Thoracic aorta (tissue), 2 donors: ENCODE measurements at places on chromosomes 4 and X. TPM values are rescaled to one million over a fixed set of nuclear protein-coding genes. Genes with fewer than 3 reads are reported as not detected.

- no peaks in the 10 kb centered on the region for H3K36me3 ChIP-seq
- H3K27ac ChIP-seq = no peak overlapping the region
- no peak for DNase-seq
- no peaks in the 10 kb centered on the region for H3K27me3 ChIP-seq
Observed at GRCh38 chr4:187227907-187228704, 504.4 kb upstream of the FAT1 start.

- no peak for DNase-seq
- H3K4me1 ChIP-seq = no peaks in the 10 kb centered on the region
- no peak overlapping the region for H3K27ac ChIP-seq
- H3K27me3 ChIP-seq = no peaks in the 10 kb centered on the region
Observed at GRCh38 chr4:165288226-165288625, 39.2 kb upstream of the MSMO1 start.

GRCh38 chr4:142191901-142192300, 555.5 kb downstream of the IL15 start:
- peaks cover 21% of the 10 kb centered on the region for H3K4me1 ChIP-seq
- no peak for DNase-seq
- no peaks in the 10 kb centered on the region for H3K27me3 ChIP-seq
- H3K4me3 ChIP-seq = no peak overlapping the region

DNA sequence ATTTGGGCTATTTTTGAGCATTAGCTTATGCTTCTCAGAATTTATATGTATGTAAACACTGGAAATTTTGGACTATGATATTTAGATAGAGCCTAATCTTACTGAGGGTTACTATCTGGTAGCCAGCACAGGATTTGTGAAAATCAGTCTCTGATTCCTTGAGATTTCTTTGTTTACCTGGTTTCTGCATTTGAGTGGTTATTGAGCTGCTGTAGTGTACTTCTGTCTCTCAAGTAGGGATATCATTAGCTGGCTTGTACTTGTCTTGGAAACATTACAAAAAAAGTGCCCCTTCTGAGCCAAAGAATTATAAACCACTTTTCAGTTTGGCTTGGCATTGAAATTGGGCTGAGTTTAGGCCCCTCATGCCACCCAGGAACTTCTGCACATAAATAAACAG, 49.7 kb downstream of the TLL1 start:
- no peaks in the 10 kb centered on the region for H3K36me3 ChIP-seq
- no peaks in the 10 kb centered on the region for H3K27me3 ChIP-seq
- no peak for DNase-seq
- H3K27ac ChIP-seq = no peak overlapping the region

GRCh38 chrX:5051831-5052491, 1176.7 kb downstream of the NLGN4X start:
- H3K4me1 ChIP-seq = peaks cover 5% of the 10 kb centered on the region
- H3K27me3 ChIP-seq = no peaks in the 10 kb centered on the region
- H3K4me3 ChIP-seq = peak overlapping the region; percentile 46

- no peak overlapping the region for H3K27ac ChIP-seq
- no peaks in the 10 kb centered on the region for H3K27me3 ChIP-seq
- H3K4me1 ChIP-seq = no peaks in the 10 kb centered on the region
- no peak for DNase-seq
Observed at GRCh38 chr4:157280673-157281072, 60.1 kb downstream of the GRIA2 start.

DNA sequence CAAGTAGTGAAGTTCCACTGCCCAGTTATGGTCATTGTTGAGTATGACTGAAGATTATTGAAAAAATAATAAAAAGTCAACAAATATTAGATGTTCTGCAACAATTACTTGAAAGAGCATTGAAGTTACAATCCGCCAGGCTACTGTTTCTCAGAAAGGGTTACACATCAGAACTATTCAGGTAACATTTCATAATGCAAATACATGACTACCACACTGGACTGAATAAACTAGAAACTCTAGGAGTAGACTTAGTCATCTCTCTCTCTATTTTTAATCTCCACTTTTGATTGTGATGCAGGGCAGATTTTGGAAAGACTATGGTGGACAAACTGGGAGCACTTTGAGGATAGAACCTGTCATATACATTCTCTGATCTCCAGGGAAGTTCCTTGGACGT, 748.2 kb upstream of the ATOH1 start:
- no peaks in the 10 kb centered on the region for H3K36me3 ChIP-seq
- H3K27ac ChIP-seq = no peak overlapping the region
- no peaks in the 10 kb centered on the region for H3K4me1 ChIP-seq
- no peaks in the 10 kb centered on the region for H3K27me3 ChIP-seq
- no peak for DNase-seq
- H3K4me3 ChIP-seq = no peak overlapping the region

DNA sequence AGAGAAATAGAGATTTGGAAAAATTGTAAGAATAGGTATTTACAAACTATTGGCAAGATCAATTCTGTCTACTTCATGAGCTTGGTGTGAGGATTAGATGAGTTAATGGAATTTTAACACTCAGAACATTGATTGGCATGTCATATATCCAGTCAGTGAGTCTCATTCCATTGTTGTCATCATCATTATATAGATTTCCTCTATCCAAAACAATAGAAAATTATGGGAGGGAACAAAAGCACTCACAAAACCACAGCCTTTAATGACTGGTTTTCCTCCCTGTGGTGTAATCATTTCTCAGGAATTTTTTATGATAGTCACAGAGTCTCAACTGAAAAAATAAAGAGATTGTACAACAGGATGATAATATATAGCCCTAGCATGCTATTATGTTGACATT, 21.1 kb downstream of the KLHL5 start:
- H3K4me1 ChIP-seq = no peaks in the 10 kb centered on the region
- DNase-seq = no peak
- H3K36me3 ChIP-seq = no peaks in the 10 kb centered on the region
- H3K27ac ChIP-seq = no peak overlapping the region

DNA sequence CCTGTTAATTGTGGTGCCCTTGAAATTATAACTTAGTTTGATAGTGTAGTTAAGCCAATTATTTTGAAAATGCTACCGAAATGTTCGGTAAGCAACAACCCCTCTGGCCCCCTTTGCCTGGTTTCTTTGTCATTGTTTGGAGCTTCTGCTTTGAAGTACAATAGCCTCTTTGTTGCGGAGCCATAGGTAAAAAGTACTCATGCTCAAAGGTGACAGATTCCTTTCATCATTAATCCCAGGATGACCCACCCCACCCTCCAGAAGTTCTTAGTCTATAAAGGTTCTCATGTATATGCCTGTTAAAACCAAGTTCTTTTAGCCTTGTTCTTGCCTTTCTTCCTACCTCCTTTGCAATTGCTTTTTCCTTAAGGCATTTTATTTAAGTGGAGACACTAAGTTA, 42.4 kb upstream of the SMARCAD1 start:
- no peak overlapping the region for H3K27ac ChIP-seq
- H3K36me3 ChIP-seq = no peaks in the 10 kb centered on the region
- no peak overlapping the region for H3K4me3 ChIP-seq
- no peak for DNase-seq

DNA sequence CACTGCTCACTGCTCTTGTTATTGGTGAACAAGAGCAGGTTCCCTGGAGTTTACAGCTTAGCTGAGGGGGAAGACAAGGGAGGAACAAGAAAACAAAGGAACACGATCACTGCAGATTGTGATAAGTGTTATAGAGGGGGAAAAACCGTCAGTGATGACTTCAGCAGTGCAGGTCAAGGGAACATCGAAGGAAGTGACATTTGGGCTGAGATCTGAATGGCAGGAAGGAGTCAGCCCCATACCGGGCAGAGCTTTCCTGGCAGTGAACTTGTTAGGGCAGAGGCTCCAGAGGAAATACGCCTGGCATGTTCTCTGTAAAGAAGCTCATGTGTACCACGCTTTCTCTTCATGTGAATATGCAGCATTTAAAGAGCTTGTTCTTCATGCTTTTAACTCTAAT, 78.1 kb downstream of the LDB2 start:
- no peaks in the 10 kb centered on the region for H3K36me3 ChIP-seq
- no peak overlapping the region for H3K27ac ChIP-seq
- no peaks in the 10 kb centered on the region for H3K4me1 ChIP-seq
- DNase-seq = no peak
- H3K27me3 ChIP-seq = no peaks in the 10 kb centered on the region

DNA sequence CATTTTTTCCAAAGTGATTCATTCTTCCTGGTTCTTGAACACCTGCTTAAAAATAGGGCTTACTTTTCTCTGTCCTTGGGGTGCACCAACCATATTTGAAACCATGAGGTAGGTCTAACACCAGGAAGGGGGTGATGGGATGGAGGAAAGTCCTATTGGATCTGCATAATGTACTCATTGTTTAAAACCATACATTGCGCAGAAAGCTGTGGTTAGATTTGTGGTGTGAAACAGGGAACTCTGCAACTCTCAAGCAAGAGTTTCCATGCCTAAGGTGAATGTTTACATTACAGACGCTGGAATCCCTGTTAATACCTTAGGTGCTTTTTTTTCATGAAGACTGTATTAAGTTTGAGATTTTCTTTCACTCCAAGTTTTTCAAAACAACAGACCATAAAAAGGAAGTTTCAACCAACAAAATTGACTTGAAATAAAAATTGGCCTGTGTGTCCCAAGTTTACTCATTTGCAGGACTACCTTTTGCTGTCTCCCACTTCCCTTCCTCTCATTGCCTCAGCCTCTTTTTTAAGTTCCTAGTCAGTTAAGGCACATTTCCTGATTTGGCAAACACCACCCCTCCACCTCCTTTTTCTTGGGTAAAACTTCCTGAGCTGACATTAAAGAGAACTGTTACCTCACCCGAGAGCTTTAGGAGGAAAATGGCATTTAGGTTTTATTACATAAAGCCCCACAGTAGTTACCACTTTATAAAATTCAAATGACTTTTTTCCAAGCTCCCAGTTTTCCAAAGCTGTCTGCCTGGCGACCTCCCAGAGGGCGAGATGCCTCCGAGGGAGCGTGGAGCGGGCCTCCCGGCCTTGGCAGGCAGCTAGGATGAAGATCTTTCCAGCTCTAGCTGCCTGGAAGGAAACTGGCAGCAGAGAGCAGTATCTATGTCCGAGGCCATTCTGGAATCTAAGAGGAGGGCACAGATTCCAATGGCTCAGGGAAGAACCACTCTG, 47.9 kb upstream of the RBPJ start:
- peak overlapping the region; percentile 10 for H3K27ac ChIP-seq
- H3K36me3 ChIP-seq = no peaks in the 10 kb centered on the region
- no peaks in the 10 kb centered on the region for H3K27me3 ChIP-seq
- no peaks in the 10 kb centered on the region for H3K4me1 ChIP-seq
- H3K4me3 ChIP-seq = no peak overlapping the region
- DNase-seq = no peak

Gene PABPC1L2B
- not detected for total RNA-seq

Gene PLK4
- total RNA-seq = 1.2 TPM

Gene COL4A5
- 39.8 TPM for total RNA-seq

Gene INTU
- 16.6 TPM for total RNA-seq

Gene PABPC1L2A
- total RNA-seq = not detected

Gene SATL1
- total RNA-seq = not detected

Gene LRIT3
- 0.85 TPM for total RNA-seq

Gene APEX2
- total RNA-seq = 9.6 TPM
